Activated CD8-positive, alpha-beta memory T cell treated with anti-CD3 and anti-CD28 coated beads, Interleukin-2, amount 50 U/mL, for 4 hours (primary cell): ENCODE measurements at places on chromosomes 3 and 15.
A peak's percentile ranks its signal among the peaks of the same experiment; 100 is the strongest.

DNA sequence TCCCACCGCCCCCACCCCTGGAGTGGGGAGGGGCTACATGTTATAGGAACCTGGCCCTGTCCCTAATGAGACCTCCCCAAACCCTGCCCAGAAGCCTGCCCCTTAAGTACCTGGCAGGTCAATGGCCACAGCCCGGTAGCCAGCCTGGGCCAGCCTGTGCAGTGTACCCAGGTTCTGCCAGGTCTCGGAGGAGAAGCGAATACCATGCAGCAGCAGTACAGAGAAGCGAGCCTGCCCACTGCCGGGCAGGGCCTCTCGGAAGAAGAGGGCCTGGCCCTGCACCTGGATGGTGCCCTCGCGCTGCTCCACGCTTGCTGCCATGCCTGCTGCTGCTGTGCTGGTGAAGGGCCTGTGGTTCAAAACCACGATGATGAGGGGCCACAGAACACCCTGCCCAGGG is 2.5 kb downstream of the ABHD14B start:
- DNase-seq, result no peak

DNA sequence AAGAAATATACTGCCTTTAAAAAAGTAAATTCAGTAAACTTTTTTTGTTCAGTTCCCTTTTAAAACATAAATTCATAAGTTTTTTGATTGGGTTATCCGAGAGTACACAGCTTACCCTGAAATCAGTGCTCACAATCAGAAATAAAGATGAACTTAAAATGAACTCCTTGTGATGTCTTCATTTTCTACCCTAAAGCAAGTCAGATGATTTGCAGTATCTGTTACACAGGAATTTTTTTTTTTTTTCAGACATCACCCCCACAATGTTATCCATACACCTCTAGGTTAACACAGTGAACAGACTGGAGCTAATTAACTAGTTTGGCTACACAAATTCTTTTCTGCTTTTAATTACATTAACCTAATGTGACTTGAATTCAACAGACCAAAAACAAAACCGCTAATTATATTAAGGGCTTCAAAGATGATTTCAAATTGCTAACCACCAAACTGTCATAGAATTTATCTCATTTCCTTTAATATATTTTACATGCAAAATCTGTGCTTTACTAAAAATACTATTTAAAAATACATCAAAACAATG is 1042.0 kb downstream of the ROBO1 start:
- DNase-seq, result no peak

- no peak for DNase-seq
These were observed 213.9 kb downstream of the MTHFS start for GRCh38 chr15:79682851-79683288.

- DNase-seq, result peak; percentile 29
These were observed 7.7 kb downstream of the TNK2 start for GRCh38 chr3:195900436-195901355.
